ENCODE measurements at places on chromosomes 2 and 18.

- no peak for DNase-seq
These were observed 33.4 kb upstream of the POMC start for GRCh38 chr2:25201794-25202193.

GRCh38 chr2:67234440-67234839 is 162.7 kb upstream of the ETAA1 start:
- no peak for DNase-seq

GRCh38 chr2:147250652-147251356 is 594.0 kb upstream of the ACVR2A start:
- DNase-seq = no peak

DNA sequence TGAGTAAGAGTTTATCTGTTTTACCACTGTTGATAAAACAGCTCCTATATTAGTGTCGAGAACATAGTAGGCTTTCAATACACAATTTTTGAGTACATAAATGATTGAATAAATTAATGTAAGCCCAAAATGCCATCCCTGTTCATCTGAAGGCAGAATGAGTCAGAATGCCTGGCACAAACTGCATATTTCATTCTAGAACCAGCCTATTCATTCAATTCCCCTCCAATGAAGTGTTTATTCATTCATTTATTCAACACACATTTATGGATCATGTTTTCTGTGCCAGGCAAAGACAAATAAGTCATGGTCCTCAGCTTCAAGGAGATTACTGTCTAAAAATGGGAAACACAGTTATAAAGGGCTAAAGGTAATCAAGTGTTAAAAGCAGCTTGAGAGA is 22.8 kb upstream of the LCLAT1 start:
- DNase-seq = no peak

- no peak for DNase-seq
These were observed 17.0 kb downstream of the SH3BP4 start for GRCh38 chr2:234968631-234969305.

GRCh38 chr2:220365023-220365422 is 737.6 kb downstream of the SLC4A3 start:
- peak; percentile 26 for DNase-seq

- no peak for DNase-seq
These were observed 340.2 kb upstream of the HNRNPA3 start for GRCh38 chr2:176872406-176872805.

GRCh38 chr18:11937874-11938478 is 29.9 kb upstream of the MPPE1 start:
- DNase-seq = no peak

GRCh38 chr2:10922307-10923007 is 10.7 kb downstream of the KCNF1 start:
- no peak for DNase-seq

DNA sequence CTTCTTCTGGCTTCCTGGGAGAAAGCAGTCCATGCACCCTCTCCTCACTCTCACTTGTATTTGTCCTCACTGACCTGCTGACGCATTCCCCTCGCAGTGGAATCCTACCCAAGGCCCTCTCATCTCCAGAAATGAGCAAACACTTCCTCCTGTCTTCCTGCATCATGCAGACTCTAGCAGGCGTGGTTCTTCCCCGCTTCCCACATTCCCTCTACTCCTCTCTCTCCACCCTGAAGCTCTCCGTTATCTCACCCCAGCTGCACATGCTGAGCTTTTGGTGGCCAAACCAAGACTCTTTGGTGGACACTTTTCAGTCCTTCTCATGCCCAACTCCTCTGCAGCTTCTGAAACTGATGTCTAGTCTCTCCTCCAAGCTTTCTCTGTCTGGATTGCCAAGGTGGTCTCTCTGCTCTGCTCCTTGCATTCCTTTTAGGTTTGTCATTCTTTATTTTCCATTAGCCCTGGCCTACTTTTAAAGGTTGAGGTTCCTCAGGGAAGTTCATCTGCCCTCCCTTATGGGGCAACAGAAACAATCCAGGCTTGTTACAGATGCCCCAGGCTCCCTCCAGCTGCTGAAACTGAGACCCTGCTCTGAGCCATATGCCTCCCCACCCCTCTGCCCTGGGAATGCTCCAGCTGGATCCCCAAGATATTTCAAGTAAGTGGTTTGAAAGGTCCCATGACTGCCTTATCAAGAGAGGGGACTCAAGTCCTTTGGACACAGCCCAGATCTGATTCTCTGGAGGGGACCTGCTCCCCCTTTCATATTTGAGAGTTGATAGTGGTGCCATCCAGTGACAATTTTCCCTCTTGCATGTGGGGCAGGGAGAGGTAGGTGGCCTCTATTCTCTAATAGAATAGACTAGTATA is 835 bp upstream of the IL18RAP start:
- no peak for DNase-seq

DNA sequence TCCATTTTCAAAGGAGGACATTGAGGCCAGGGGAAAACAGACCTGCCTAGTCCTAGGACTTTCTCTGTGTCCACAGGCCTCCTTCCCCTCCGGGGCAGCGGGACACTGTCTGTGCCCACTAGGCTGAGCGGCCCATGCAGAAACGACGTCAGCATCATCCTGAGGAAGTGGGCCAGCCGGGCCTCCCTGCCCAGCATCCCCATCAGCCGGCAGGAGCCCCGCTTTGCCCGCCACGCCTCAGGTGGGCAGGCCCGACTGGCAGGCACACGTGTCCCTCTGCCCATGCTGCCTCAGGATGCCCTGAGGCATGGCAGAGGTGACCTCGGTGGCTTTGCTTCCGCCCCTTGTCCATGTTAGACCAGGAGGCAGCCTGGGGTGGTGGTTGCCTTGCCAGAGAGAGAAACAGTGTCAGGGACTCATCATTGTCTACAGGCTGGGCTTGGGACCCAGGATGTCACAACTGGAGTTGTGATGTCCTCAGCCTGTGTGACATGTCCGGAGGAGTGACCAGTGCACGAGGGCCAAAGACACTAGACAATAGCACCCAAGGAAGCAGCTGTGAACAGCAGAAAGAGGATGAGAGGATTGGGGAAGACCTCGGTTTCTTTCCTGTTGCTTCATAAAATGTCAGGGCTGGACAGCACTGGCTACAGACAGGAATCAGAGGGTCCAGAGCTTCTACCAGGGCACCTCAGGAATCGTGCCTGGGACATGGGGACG is 36.8 kb downstream of the TOGARAM2 start:
- DNase-seq = no peak

- no peak for DNase-seq
These were observed 96.7 kb downstream of the CCDC148 start for GRCh38 chr2:158359846-158360245.

- no peak for DNase-seq
These were observed 114.7 kb upstream of the STON1 start for GRCh38 chr2:48414980-48415835.

DNA sequence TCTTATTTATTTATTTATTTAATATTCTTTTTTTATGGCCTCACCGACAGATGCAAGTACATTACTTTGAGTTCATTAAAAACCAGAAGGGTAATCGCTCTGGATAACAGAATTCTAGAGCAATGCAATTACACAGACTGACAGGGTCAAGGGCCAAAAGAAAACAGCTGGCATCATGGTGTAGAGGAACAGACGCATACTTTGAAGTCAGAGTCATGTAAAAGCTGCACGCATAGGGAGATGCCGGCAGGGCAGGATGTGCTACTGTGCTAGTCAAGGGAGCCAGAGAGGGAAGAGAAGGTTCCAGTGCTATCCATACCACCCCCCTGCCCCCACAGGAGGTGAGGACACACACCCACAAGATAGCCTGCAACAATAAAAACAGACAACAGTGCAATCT is 115.2 kb upstream of the TFCP2L1 start:
- DNase-seq = peak; percentile 61

GRCh38 chr2:5913711-5914395 is 221.7 kb downstream of the SOX11 start:
- DNase-seq = no peak

DNA sequence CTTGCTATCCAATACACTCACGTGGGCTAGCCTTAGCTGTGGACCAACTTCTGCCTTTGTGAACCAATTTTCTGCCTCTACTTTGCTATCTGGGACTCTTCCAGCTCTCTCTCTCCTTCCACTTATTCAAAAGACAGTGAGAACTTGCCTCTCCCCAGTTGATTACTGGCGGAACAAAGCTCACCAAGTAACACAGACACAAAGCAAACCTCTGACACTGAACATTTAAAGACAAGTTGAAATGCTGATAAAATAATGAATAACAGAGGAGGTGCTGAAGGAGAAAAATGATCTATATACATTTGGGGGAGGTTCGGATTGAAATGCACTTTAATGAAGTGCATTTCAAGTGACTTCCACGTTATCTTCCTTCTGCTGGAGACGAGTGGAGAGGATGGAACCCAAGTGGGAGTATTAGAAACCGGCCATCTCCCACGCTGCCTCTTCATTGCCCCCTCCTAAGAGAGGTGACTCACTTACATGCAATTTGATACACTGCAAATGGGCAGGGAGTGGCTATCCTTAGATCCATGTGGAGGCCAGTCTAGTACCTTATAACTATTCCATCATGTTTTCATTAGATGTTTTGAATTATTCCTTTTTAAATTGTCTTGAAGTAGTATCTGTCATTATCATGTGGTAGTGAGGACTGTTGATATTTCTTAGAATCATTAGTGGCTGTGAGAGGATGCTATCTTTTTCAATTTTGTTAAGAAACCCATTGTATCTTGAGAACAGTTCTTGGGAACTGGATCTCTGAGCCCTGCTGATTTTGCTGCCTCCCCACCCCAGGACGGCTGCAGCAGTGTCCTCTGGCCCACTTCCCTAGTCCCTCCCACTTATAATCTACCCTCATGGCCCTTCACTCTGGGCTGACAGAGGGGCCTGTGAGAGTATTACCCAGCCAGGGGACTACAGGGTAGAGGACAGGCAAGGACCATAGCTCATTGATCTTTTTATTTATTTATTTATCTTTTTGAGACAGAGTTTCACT is 6.0 kb upstream of the GLI2 start:
- peak; percentile 61 for DNase-seq

- DNase-seq = no peak
These were observed 20.7 kb upstream of the FRZB start for GRCh38 chr2:182887093-182887492.

- DNase-seq = no peak
These were observed 820.4 kb downstream of the BCL11A start for GRCh38 chr2:59732871-59733566.

GRCh38 chr2:165990846-165991245 is 37.3 kb upstream of the TTC21B start:
- DNase-seq = no peak

- DNase-seq = no peak
These were observed 121.0 kb downstream of the GBX2 start for GRCh38 chr2:236047176-236047575.

DNA sequence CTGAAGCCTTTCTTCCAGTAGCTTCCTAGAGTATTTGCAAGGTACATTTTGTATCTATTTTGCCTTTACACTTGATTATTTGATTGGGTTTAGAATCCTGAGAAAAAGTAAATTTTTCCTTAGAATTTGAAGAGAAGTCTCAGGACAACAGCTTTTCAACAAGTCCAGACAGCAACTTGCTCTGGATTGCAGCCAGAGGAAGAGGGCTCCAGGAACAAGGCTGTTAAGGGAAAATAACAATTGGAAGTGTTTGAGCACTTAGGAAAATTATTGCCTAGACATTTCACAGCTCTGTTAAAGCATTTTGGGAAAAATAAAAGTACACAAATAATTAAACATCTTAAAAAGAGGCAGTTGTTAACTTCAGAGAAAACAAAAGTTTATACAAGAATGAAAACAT is 58.3 kb upstream of the RAPGEF4 start:
- no peak for DNase-seq

- DNase-seq = no peak
These were observed 133.5 kb downstream of the ASXL3 start for GRCh38 chr18:33711514-33711913.

GRCh38 chr18:63131106-63131958 is 188.2 kb downstream of the BCL2 start:
- DNase-seq = peak; percentile 3

GRCh38 chr2:30400151-30400954 is 46.7 kb upstream of the LCLAT1 start:
- DNase-seq = no peak

DNA sequence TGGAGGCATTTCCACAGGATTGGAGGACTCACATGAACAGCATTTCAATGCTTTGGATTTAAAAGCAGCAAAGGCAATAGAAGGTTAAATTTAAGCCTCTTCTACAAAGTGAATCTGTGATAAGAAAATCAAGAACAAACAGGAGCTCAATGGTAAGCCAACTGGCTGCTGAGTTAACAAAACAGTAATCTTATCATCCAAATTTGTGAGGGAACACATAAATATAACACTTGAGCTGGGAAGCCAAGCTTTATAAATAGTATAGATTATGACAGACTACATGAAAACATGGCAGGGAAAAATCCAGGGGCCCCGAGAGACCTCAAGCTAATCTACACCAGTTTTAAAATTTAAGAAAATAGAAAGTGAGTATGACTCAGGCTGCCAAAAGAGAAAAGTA is 108.5 kb upstream of the PGAP1 start:
- DNase-seq = no peak

GRCh38 chr2:197286805-197287595 is 23.6 kb downstream of the ANKRD44 start:
- DNase-seq = peak; percentile 55

DNA sequence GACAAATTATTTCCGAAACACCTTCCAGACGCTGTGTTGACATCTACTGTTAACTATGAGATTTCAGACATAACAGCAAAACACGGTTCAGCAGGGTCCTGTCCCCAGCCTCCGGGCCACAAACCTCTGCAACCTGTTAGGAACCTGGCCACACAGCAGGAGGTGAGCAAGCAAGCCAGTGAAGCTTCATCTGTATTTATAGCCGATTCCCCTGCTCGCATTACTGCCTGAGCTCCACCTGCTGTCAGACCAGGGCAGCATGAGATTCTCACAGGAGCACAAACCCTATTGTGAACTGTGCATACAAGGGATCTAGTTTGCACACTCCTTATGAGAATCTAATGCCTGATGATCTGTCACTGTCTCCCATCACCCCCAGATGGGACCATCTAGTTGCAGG is 31.1 kb downstream of the NDUFA10 start:
- no peak for DNase-seq

GRCh38 chr2:149860276-149860921 is 272.8 kb upstream of the MMADHC start:
- peak; percentile 73 for DNase-seq

- no peak for DNase-seq
These were observed 345.5 kb upstream of the FSIP2 start for GRCh38 chr2:185393091-185393490.

DNA sequence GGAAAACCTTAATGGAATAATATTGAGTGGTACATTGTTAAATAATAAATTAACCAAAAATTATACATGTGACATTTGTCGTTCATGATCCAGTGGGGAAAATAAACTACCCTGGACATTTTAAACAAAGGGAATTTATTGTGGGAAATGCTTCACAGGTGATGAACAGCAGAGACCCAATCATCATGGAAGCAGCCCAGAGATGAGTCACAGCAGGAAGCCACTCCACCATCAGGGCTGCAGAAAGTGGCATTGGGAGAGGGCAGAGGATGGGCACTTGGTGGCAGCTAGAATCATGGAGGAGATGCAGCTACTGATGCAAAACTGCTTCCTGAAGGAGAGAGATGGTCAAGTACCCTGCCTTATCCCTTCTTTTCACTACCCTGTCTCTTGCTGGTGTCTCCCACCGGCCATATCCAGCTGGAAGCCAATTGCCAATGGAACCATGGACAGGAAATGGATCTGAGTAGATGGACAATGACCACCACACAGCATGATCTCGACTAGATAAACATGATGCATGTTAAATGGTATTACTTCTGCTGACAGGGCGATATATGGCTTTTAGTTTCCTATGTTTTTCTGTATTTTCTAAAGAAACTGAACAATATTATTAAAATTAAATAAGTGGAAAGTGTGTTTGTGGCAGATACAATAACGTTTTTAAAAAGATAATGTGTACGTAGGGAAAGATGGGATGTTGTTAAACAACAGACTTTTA is 139.8 kb downstream of the RPIA start:
- no peak for DNase-seq

All from BJ (cell line).